ENCODE measurements at places on chromosomes 1 and 21. TPM values are rescaled to one million over a fixed set of nuclear protein-coding genes. Genes with fewer than 3 reads are reported as not detected.

- H3K36me3 ChIP-seq: no peaks in the 10 kb centered on the region
- H3K4me3 ChIP-seq: no peak overlapping the region
- H3K4me1 ChIP-seq: peaks cover 14% of the 10 kb centered on the region
- peak overlapping the region; percentile 3 for H3K27ac ChIP-seq
- no peaks in the 10 kb centered on the region for H3K27me3 ChIP-seq
- no peak for DNase-seq
These were observed 64.7 kb downstream of the VAV3 start for GRCh38 chr1:107900090-107900945.

- H3K27me3 ChIP-seq: no peaks in the 10 kb centered on the region
- peaks cover 3% of the 10 kb centered on the region for H3K36me3 ChIP-seq
- no peak overlapping the region for H3K4me3 ChIP-seq
- H3K27ac ChIP-seq: no peak overlapping the region
- DNase-seq: no peak
These were observed 44.1 kb downstream of the SNX7 start for GRCh38 chr1:98705591-98705990.

- H3K4me3 ChIP-seq: no peak overlapping the region
- peaks cover 6% of the 10 kb centered on the region for H3K4me1 ChIP-seq
- no peaks in the 10 kb centered on the region for H3K36me3 ChIP-seq
These were observed 147.8 kb downstream of the PGBD5 start for GRCh38 chr1:230278376-230278775.

Gene OR14K1
- not detected for total RNA-seq

Measured in T-helper 17 cell (primary cell).